ENCODE measurements at places on chromosomes 2 and 18.

GRCh38 chr2:45643095-45643494 is 8.4 kb upstream of the PRKCE start:
- no peak for DNase-seq

- DNase-seq, result no peak
These were observed 368.4 kb downstream of the TXNL1 start for GRCh38 chr18:56269958-56270357.

- no peak for DNase-seq
These were observed 191.4 kb downstream of the SS18 start for GRCh38 chr18:25898965-25899364.

DNA sequence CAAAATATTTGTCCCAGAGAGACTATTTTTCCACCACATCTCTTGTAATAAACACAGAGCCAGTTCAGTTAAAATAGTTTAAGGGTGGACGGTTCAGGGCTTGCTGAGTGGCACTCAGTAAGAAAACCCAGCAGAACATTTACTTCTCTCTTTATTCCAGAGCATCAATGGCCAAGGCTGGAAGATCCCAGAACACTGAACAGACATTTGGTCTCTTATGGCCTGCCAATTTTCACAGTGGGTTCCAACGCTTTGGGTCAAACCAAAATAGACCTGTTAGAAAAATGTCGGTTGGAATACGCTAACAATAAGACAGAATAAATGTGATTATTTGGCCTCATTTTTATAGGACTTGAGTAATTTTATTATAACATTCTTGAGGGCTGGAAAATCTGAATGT is 580.3 kb upstream of the TMEFF2 start:
- no peak for DNase-seq

DNA sequence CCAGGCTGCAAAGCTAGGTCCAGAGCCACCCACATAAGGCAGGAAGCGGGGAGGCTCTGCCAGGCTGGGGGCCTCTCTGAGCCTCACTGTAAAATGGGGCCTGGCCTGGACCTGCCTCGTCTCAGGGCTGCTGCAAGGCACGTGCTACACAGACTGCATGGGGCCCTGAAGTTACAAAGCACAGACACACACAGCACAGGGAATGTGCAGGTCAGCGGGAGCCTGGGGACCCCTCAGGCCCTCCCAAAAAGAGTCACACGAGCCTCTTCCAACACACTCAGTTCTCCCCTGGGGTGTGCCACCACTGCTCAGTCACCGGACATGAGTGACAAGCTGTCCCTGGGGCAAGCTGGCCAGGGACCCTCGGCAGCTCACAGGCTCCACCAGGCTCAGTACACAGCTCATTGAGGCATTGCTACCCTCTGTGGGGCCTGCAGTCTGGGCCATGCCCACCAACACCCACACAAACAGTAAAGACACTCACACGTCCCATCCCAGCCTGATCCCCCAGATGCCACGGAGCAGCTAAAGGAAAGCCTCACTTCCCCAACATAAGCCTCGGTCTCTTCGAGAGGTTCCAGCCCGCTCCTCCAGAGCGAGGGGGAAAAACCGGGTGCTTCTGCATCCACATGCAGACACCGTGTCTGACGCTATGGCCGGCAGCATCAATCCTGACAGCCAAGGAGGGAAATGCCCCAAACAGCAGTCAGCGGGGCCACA is 33.7 kb downstream of the BOK start:
- no peak for DNase-seq

GRCh38 chr2:152974146-152974545 is 255.7 kb downstream of the ARL6IP6 start:
- no peak for DNase-seq

Measured in stimulated activated CD4-positive, alpha-beta T cell treated with anti-CD3 and anti-CD28 coated beads, Interleukin-2, amount 100 ng/mL, for 4 hours (primary cell).